ENCODE measurements at places on chromosomes 4 and X.

- DNase-seq, result no peak
Observed at GRCh38 chr4:140018931-140019618, 134.9 kb downstream of the MAML3 start.

GRCh38 chr4:3401436-3402171, 40.2 kb upstream of the HGFAC start:
- no peak for DNase-seq

DNA sequence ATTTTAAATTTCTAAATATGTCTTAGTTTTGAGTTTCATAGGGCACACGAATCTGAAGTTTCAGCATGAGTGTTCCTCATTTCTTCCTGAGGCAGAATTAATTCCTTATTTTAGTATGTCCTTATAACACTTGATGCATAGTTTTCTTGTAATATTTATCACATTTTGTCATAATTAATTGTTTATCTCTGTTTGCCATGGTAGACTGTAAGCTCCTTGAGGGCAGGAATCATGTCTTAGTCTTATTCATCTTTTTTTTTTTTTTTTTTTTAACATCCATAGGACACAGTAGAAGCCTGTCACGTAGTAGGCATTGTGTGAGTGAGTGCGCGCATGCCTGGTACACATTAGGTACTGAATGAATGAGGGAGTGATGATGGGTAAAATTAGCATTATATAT, 131.7 kb downstream of the STAG2 start:
- no peak for DNase-seq

GRCh38 chr4:53039741-53040458, 177.8 kb downstream of the RASL11B start:
- no peak for DNase-seq

DNA sequence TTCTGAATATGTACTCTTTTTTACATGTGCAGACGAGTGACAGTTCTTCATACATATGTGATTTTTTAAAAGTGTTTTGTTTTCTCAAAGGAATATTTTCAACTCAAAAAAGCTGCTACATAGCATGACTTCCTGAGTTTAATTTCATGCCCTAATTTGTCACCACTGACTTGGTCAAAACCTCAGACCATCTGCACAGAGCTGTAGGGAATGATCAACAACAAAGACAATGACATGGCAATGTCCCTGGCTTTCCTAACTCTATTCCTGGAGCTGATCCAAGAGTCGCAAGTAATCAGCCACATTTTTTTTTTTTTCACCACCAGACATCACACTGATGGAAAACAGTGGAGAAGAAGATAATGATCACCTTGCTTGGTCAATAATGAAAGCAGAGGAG, 97.7 kb downstream of the TMA16 start:
- DNase-seq, result no peak

DNA sequence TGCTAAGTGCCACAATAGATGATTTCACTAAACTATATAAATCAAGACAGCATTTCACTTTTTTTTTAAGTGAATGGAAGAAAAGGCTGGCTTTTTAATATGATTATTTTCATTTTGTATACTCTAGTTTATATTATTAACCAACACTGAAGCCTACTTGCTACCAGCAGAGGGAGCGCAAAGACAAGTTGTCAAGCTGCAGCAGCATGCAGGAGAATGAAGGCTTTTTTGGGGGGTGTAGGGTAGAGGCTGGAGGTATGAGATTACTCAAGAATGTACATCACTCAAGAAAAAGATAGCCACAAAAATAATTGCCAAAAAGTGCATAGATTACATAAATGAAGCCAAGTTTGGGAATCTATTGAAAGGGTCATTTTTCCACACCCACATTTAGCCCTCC, 519.5 kb downstream of the FGF13 start:
- peak; percentile 6 for DNase-seq

DNA sequence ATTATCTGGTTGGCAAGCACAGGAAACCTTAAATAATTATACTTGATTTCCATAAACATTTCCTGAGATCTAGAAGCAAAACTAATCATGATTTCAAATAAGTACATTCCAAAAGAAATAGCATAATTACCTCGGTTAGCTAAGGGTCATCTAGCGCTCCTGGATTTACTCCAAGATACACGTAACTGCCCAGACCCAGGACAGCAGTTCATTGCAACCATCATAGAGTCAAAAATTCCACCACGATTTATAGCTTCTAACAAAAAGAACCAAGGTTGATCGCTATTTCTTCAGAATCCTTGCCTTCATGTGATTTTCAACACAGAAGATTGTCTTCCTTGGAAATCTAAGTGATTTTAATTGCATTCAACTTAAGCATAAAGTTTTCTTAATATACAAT, 1235.5 kb upstream of the TENM3 start:
- DNase-seq, result no peak

DNA sequence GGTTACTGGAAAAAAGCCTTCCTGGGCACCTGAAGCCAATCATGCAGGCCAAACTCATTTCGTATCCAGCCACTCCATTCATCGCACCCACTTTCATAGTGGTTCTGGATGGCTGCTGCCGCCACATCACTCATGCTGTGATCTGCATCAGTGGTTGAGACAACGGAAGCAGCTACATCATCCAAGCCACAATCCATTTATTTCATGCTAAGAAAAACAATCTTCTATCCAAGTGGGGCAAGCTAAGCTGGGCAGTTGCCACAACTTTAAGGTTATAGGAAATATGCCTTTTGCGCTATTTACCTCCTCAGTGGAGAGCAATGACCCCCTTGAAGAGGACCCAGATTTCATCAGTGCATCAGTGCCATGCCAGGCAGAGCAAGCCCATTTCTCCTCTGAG, 124.6 kb downstream of the GRIA3 start:
- no peak for DNase-seq

GRCh38 chr4:78079726-78080430, 22.8 kb downstream of the FRAS1 start:
- DNase-seq, result no peak

GRCh38 chrX:108105473-108105872, 13.9 kb downstream of the ATG4A start:
- no peak for DNase-seq

DNA sequence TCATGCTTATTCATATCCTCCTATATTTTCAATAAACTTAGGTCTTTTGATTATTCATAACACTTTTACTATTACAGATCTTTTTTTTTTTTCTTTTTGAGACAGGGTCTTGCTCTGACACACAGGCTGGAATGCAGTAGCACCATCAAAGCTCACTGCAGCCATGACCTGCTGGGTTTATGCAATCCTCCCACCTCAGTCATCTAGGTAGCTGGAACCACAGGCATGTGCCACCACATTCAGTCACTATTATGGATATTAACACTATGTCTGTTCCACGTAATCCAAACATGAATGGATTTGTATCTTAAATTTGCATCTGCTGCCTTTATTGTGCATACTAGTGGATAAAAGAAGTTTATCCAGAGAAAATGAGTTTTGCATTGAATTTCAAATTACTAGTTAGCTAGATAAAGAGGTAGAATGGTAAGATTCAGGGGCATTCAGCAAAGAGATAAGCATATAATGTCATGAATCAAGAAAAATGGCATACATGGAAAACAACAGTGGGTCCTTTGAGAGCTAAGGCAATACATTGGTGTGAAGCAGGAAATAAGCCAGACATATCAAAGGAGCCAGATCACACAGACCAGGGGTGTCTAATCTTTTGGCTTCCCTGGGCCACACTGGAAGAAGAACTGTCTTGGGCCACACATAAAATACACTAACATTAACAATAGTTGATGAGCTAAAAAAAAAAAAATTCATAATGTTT, 13.9 kb downstream of the ANAPC10 start:
- DNase-seq, result peak; percentile 64

- DNase-seq, result no peak
Observed at GRCh38 chr4:19372390-19372789, 879.3 kb upstream of the SLIT2 start.

GRCh38 chr4:70678383-70678999, 9.8 kb upstream of the UTP3 start:
- DNase-seq, result no peak

- no peak for DNase-seq
Observed at GRCh38 chr4:931194-931959, 739 bp downstream of the GAK start.

- DNase-seq, result no peak
Observed at GRCh38 chr4:84238247-84239090, 260.6 kb downstream of the NKX6-1 start.

DNA sequence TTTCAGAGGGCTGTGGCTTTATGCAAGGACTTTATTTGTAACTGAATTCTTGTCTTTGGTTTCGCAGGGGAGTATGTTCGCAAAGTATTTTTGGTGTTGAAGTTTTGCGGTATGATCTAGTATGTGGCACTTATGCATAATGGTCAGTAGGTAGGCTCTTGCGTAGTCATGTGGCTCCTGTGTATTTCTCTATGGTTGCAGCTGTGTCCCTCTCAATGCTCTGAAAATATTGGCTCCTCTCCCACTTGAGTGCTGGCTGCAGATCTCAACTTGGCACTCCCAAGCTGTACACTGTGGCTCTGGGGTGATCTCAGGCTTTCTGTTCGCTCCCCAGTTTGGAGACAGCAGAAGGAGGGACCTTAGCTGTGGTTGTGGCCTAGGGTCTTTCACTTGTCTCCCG, 24.8 kb downstream of the ARMCX5 start:
- no peak for DNase-seq

DNA sequence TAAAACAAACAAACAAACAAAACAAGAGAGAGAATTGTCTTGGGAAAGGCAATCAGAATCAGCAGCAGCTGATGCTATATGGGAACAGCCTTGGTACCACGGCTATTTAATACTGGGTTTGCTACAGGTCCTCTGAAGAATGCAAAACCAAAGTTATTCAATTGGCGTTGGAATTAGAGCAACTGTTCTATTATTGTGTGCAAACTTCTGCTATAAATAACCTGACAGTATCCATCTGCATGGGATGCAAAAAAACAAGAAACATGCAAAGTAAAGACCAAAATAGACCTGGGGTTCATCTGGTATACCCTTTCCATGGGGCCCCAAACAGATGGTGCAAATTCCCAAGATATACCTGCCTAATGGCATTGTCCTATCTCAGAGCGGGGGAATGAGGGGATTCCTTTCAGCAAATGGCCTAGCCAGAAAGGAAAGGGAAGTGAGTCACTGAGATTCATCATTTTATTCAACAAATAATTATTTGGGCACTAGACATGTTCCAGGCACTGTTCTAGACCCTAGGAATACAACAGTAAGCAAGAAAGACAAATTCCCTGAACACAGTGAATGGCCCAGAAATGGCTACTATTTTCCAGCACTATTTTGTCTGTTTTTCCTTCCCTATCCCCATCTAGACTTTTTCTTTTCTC, 268.9 kb downstream of the FBXW7 start:
- no peak for DNase-seq

- peak; percentile 46 for DNase-seq
Observed at GRCh38 chrX:120213438-120214265, 37.0 kb upstream of the ZBTB33 start.

GRCh38 chrX:80246271-80246670, 174.0 kb upstream of the TENT5D start:
- peak; percentile 25 for DNase-seq

- DNase-seq, result no peak
Observed at GRCh38 chr4:30847167-30847566, 127.0 kb downstream of the PCDH7 start.

DNA sequence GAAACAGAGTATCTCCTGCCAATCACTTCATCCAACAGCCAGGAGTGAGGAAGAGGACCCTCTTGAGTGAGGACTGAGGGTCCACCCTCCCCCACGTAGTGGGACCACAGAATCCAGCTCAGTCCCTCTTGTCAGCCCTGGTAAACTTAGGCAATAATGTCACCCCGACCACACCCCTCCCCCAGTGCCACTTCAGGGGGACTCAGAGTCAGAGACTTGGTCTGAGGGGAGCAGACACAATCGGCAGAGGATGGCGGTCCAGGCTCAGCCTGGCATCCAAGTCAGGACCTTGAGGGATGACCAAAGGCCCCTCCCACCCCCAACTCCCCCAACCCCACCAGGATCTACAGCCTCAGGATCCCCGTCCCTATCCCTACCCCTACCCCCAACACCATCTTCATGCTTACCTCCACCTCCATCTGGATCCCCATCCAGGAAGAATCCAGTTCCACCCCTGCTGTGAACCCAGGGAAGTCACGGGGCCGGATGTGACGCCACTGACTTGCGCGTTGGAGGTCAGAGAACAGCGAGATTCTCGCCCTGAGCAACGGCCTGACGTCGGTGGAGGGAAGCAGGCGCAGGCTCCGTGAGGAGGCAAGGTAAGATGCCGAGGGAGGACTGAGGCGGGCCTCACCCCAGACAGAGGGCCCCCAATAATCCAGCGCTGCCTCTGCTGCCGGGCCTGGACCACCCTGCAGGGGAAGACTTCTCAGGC, at the start of the genes CSAG1 and MAGEA12:
CSAG1 (minus strand) TSS at position 461 of the 715 bp plus-strand sequence. CDS start 1,261 bp downstream, outside the sequence.
MAGEA12 (plus strand) TSS at position 497 of the 715 bp plus-strand sequence. CDS start 2,405 bp downstream, outside the sequence.
- DNase-seq, result peak; percentile 92

DNA sequence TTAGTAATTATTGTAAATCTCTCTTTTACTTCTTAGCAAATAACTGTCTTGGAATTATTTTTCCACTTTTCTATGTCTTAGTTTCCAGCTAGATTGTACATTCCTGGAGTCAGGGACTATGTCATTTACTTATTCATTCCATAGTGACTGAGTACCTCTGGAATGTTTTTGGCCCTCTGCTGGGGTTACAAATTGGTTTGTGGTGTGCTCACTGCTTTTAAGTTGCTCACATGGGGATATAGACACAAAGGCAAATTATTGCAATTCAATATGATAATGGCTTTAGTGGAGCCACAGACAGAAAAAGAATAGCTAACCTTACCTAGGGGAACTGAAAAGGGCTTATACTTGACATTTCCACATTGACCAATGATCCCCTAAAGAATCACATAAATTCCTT, 63.7 kb upstream of the PDGFRA start:
- peak; percentile 72 for DNase-seq

DNA sequence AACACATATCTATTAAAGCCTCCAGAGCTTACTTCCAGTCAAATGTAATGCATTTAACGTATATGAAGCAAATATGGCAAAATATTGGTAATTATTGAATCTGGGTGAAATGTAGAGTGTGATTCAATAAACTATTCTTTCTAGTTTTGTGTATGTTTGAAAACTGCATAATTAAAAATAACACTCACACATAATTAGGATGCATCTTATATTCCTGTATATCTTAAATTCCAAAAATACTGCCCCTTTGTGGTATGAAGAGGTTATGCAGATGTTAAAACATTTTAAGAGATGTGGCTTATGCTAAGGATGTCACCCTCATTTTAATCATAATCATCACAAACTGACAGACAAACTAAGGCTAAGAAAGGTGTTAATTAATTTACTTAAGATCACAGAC, 182.9 kb downstream of the COX18 start:
- peak; percentile 12 for DNase-seq

GRCh38 chr4:176277162-176277904, 8.3 kb upstream of the ASB5 start:
- DNase-seq, result peak; percentile 85

DNA sequence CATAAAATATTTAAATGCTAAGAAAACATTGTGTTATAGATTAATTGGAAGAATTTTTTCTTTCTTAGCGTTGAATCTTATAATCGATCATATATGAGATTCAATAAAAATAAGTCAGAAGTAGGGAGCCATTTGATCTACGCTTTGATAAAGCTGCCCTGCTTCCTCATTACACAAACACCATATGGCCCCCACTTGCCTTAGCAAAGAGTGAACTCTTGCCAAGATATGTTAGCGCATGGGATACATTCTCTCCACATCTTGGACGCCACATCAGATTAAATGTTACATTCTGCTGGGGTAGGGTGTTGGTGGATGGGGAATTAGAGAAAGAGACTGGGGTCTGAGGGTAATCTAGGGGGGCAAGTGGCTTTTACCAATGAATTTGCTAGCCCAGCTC, 207.7 kb upstream of the MID1 start:
- DNase-seq, result no peak
